Activated CD8-positive, alpha-beta memory T cell treated with anti-CD3 and anti-CD28 coated beads for 4 hours (primary cell): ENCODE measurements at places on chromosomes 11 and 22.

DNA sequence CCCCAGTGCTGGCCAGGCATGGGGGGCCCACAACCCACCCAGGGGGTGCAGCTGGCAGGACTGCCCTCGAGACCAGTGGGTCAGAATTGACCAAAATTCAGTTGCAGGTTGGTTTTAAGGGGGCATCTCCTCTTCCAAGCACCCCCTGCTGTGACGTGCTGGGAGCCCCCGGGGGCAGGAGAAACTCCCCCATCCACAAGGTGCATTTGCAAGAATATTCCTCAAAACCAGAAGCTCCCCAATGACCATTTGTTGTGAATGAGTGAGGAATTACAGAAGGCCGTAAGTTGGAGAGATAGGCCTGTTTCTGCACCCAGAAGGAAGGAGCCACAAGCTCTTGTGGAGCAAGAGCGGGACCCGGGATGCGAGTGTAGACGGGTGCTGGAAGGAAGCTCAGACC lies 414.5 kb downstream of the BRD1 start:
- DNase-seq = no peak

DNA sequence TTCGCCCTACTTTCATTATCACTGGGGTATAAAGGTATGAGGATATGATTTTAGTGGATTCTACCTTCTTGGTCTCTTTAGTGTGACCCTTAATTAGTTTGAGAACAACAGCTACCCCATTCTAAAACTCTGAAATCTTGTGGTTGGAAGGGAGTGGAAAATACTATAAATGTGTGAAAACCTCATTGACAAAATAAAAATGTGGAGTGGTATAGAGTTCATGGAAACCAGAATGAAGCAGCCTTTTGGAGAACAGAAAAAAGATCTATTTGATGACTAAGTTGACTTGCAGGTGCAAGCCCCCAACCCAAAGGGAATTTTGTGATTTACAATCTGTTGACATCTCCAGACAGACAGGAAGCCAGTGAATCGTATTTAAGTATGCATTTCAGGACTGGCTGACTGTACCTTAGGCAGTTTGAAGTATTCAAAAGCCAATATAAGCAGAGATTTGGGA lies 75.8 kb downstream of the GAS2 start:
- DNase-seq = no peak

DNA sequence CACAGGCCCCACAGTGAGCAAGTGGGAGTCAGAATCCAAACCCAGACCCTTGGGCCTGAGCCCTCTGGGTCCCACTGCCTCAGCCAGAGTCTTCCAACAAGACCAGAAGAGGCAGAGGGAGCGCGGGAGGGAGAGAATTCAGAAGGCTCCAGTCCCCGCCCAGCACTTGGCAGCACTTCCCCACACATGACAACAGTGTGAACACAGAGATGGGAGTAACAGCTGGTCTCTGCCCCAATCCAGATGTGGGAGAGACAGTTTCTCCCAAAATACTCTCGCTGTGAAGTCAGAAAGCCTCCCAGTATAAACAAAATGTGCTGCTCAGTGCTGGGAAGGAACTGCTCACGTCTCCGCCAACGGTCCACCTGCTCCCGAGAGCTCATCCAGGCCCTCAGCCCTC lies 219.9 kb downstream of the MN1 start:
- no peak for DNase-seq

DNA sequence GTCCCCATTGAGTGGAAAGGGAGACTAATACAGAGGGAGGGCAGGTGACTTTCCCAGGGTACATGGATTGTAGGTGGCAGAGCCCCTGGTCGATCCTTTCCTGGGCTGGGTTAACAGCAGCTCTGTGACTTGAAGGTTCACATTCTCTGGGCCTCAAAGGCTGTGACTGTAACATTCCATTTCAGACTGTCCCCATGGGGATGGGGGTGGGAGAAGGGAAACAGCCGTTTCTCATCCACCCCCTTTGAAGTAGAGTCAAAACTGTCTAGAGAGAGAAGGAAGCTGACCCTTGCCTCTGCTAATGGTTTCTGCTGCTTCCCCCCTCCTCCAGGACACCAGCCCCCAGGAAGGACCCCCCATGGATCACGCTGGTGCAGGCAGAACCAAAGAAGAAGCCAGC lies 19.2 kb downstream of the MICALL1 start:
- no peak for DNase-seq

DNA sequence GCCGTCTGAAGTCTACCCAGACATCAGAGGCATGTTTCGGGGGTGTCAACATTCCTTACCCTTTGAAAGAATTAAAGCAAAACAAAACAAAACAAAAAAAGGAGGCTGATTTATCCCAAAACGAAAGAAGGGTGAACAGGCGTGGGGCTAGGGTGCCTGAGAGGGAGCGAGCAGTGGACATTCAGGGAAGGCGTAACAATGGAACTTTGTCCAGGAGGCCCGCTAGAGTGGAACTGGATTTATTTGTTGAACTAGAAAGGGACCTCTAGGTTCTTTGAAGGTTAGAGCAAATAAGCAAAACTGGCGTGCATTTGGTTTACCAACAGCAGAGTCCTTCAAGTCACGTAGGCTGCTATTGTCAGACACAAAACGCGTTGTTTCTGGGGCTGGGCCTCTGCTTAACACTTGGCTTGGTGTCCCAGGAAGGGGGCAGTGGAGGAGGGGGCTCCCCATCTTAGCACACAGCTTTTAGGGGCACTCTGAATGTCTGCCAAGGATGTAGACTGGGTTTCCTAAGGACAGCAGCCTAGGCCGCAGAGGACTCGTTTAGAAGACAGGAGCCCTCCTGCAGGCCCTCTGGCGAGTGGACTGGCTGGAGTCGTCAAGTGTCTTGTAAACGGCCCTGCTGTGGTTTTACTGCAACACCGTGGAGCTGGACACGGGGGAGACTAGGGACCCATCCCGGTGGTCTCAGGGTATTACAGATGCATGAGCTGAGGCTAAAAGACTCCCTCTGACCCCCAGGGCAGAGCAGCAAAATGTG lies 203.7 kb upstream of the SORL1-AS1 start:
- no peak for DNase-seq

DNA sequence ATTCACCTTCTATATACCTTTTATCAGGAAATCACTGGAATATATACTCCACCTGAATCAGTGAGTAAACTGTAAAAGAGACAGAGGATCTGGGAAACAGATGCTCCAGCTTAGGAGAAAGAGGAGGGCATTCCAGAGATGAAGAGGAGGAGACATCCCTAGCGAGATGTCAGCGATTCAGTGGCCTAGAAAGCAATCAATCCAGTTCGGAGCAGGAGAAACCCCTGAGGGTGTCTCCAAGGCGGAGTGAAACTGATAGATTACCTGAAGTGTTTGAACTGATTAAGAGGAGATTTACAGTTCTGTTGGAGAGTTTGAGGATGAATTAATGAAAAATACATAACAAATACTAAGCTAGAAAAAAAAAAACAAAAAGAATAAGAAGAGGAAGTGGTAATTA lies 24.5 kb upstream of the TNRC6B start:
- no peak for DNase-seq

DNA sequence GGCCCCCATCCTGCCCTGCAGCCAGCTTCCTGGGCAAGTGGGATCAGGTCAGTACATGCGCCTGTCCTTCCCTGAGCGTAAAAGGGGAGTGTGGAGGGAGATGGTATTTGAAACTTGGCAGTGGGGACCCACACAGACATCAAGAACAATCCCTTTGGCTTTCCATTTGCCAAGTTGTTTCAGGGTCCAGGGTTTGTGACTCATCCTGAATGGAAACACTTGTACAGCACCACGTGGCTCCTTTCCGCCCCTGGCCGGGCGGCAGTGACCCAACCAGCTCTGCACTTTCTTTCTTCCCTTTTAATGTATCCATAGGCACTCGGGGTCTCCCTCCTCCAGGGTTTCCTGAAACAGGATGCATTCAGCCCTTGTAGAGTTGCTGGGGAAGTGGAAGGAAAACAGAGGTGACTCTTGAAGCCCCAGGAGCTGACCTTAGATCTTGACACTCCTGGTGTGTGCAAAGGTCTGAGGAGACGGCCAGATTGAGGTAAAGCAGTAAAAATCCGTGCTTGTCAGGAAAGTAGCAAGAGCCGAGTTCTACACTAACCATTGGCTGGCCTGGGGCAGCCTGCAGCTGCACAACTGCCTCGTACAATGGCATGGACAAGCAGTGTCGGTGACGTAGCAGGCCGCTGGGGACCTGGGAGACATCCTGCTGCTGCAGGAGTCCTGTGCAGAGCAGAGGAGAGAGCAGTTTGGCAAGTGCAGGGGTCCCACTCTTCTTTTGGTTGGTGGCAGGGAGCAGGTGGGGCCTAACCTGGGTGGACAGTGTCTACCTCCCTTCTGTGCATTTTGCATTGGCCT lies 189.8 kb downstream of the SNX19 start:
- DNase-seq = no peak

DNA sequence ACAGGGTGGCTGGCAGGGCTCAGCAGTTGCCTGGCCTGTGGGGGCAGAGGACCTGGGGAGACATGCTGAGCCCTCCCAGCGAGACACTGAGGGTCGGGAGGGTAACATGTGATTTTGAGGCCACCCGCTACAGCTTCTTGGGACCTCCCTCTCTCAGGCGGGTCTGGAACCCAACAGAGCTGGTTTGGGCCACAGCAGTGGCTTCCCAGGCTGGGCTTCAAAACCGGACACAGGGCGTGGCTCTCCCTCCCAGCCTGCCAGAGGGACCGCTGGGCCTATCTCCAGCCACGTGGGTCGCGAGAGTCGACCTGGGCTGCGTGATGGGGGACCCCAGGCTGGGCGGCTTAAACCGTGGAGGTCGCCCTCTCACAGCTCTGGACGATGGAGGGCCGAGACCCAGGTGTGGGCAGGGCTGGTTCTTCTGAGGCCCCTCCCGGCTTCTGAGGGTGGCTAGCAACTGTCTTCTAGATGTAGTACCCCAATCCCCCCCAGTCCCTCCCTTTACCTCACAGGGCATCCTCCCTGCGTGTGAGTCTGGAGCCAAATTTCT lies 91.7 kb downstream of the KCNQ1 start:
- no peak for DNase-seq

- no peak for DNase-seq
These were observed 2.3 kb downstream of the LSP1 start for GRCh38 chr11:1854949-1855885.

GRCh38 chr11:76263166-76263565 lies 56.9 kb upstream of the WNT11 start:
- no peak for DNase-seq

GRCh38 chr11:87897921-87898320 lies 277.3 kb downstream of the RAB38 start:
- DNase-seq = no peak
